Cardiac fibroblast (primary cell): ENCODE measurements at places on chromosomes 2 and 18.

- DNase-seq: peak; percentile 82
These were observed 103.0 kb downstream of the CDK15 start for GRCh38 chr2:201909348-201909747.

GRCh38 chr2:48189552-48190228 lies 283.4 kb upstream of the FBXO11 start:
- no peak for DNase-seq

DNA sequence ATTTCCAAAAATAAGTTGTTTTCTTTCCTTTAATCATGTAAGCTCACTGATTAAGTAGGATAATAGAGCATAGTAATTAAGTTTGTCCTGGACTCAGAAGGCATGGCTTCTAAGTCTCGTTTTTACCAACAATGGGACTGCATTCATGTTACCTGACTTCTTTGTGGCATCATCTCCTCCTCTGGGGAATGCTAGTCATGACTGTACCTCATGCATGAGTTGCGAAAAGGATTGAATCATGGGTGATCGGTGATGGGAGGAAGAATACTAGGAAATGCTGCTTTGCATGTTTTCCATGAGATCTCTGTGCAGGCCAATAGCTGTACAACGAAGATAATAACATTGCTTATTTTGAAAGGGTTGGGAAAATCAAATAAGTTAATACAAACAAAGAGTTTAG lies 981.6 kb downstream of the CNTNAP5 start:
- DNase-seq: no peak

DNA sequence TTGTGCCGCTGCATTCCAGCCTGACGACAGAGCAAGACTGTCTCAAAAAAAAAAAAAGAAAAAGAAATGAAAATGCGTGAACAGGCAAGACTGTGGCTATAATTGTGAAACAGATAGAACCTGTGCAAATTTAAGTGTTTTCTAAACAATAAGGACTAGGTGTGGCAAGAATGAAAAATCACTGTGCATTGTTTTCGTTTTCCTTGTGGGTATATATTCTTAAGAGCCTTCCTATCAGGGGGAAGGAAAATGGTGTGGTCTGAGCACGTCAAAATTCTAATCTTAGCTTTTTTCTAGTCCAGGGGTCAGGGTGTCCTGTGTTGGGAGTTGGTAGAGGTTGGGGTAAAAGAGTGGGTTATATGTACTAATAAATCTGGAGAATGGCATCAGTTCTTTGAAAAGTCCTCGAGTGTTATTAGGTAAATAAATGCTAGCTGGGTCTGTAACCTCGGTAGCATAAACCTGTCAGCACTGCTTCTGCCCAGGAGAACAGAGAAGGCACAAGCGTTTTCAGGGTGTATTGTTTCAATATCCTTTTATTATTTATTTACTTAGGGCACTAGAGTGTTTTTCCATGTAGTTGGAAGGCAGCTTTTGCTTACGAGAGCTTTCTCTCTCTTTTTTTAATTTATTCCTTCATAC lies 11.6 kb downstream of the ATP6V1C2 start:
- DNase-seq: no peak

DNA sequence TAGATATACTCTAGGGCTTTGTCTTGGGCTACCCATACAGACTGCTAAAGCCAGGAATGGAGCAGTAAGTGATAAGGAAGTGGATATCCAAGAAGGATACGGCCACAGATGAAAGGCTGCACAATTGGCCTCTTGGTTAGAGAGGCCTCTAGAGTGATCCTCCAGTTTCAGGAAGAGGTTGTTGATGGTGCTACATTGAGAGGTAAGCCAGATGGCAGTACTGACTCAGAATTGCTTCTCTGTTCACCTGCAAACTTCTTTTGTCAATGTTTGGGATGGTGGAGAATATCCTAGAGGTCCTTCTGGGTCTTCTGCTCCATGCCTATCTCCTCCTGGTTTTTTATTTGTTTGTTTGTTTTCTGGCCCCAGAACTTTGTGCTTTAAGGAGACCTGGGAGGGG lies 226.8 kb upstream of the LRRTM1 start:
- no peak for DNase-seq

DNA sequence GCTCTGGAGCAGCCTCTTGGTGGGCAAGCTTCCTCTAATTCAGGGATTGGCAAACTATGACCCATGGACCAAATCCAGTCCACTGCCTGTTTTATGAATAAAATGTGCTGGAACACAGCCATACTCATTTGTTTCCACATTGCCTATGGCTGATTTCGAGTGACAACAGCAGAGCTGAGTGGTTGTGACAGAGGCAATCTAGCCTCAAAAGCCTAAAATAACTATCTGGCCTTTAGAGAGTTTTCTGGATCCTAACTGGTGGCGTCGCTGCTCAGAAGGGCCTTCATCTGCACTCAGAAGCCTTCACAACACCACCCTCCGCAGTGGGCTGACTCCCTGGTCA lies 147.1 kb downstream of the CCBE1 start:
- DNase-seq: no peak

GRCh38 chr2:31578316-31578715 lies 2.4 kb downstream of the SRD5A2 start:
- DNase-seq: no peak
